GM23248 (cell line): ENCODE measurements at places on chromosomes 3 and 15.

GRCh38 chr15:48674876-48675275 lies 29.4 kb upstream of the FBN1 start:
- peak overlapping the region; percentile 89 for H3K27ac ChIP-seq
- no peaks in the 10 kb centered on the region for H3K27me3 ChIP-seq
- H3K36me3 ChIP-seq = no peaks in the 10 kb centered on the region
- H3K4me1 ChIP-seq = peaks cover 59% of the 10 kb centered on the region

DNA sequence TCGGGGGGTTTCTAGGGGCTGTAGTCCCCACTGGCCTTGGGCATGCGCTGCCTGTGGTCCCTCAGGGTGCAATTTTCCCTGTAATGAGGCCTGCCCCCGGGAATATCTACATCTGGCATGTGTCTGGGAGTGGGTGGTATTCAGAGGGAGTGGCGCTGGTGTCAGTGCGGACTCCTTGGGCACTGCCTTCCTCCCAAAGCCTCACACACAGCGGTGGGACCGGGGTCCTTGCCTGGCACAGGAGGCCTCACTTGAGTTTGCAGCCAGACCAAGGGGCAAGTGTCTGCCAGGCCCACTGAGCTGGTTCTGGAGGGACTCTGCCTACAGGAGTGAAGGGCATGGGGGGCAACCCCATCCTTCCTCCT lies 53.5 kb upstream of the PCSK6 start:
- H3K36me3 ChIP-seq = no peaks in the 10 kb centered on the region
- peaks cover 23% of the 10 kb centered on the region for H3K27me3 ChIP-seq
- no peak overlapping the region for H3K27ac ChIP-seq
- no peak overlapping the region for H3K4me3 ChIP-seq
- no peaks in the 10 kb centered on the region for H3K4me1 ChIP-seq

GRCh38 chr15:101035611-101036010 lies 116.5 kb downstream of the LRRK1 start:
- H3K36me3 ChIP-seq = no peaks in the 10 kb centered on the region
- no peaks in the 10 kb centered on the region for H3K4me1 ChIP-seq
- no peak for DNase-seq
- no peak overlapping the region for H3K27ac ChIP-seq
- no peak overlapping the region for H3K4me3 ChIP-seq

DNA sequence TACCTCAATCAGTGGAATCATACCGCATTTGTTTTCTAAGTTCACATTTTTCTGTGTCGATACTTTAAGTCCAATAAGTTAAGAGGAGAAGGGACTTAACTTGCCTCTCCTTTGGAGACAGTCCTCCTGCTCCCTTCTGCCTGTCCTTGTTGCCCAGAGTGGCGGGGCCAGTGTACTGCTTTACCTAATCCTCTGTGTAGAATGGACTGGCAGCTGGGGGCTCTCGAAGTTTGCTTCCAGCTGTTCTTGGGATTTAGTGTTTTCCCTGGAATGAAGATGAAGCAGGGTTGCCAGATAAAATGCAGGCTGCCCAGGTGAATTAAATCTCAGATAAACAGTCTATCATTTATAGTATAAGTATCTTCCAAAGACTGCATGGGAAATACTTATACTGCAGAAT lies 287.6 kb upstream of the C2CD4B start:
- DNase-seq = no peak
- no peaks in the 10 kb centered on the region for H3K27me3 ChIP-seq
- no peak overlapping the region for H3K27ac ChIP-seq
- peaks cover 39% of the 10 kb centered on the region for H3K4me1 ChIP-seq
- H3K36me3 ChIP-seq = no peaks in the 10 kb centered on the region

- peak; percentile 33 for DNase-seq
- H3K4me1 ChIP-seq = no peaks in the 10 kb centered on the region
- H3K27me3 ChIP-seq = no peaks in the 10 kb centered on the region; the same call in 1 of the 2 replicates
- H3K36me3 ChIP-seq = no peaks in the 10 kb centered on the region
Measured at GRCh38 chr3:38039899-38040261, 872 bp downstream of the DLEC1 start.

GRCh38 chr15:93302080-93302765 lies 213.2 kb upstream of the RGMA start:
- DNase-seq = no peak
- no peaks in the 10 kb centered on the region for H3K27me3 ChIP-seq
- H3K4me3 ChIP-seq = no peak overlapping the region
- no peaks in the 10 kb centered on the region for H3K4me1 ChIP-seq

GRCh38 chr3:175741951-175742350 lies 882.8 kb downstream of the NAALADL2 start:
- H3K4me3 ChIP-seq = no peak overlapping the region
- H3K4me1 ChIP-seq = peaks cover 31% of the 10 kb centered on the region
- H3K27ac ChIP-seq = no peak overlapping the region
- no peaks in the 10 kb centered on the region for H3K36me3 ChIP-seq
- H3K27me3 ChIP-seq = no peaks in the 10 kb centered on the region
- DNase-seq = peak; percentile 8

DNA sequence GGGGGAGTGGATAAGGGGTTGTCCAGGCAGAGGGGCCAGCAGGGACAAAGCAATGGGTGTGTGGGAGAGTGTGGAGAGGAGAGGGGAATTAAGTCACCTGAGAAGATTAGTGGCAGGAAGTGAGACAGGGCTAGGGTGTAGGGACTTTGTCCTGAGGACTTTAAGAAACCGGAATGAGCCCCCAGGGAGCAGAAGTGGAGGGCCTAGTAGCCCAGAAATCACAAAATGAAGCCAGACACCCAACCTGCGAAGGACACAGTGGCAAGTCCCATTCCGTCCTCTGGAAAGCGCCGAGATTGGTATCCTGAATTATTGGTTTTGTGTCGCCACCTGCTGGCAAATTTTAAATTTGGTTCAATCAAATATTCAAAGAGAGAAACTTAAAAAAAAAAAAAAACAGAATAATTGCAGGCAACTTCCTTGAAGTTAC lies 78.0 kb upstream of the SLC25A36 start:
- DNase-seq = peak; percentile 72
- H3K4me3 ChIP-seq = no peak overlapping the region
- no peaks in the 10 kb centered on the region for H3K36me3 ChIP-seq

- no peaks in the 10 kb centered on the region for H3K27me3 ChIP-seq
- no peak overlapping the region for H3K27ac ChIP-seq
- H3K36me3 ChIP-seq = no peaks in the 10 kb centered on the region
- H3K4me3 ChIP-seq = no peak overlapping the region
- peak; percentile 1 for DNase-seq
- no peaks in the 10 kb centered on the region for H3K4me1 ChIP-seq
Measured at GRCh38 chr3:182621435-182622240, 171.7 kb upstream of the ATP11B start.

DNA sequence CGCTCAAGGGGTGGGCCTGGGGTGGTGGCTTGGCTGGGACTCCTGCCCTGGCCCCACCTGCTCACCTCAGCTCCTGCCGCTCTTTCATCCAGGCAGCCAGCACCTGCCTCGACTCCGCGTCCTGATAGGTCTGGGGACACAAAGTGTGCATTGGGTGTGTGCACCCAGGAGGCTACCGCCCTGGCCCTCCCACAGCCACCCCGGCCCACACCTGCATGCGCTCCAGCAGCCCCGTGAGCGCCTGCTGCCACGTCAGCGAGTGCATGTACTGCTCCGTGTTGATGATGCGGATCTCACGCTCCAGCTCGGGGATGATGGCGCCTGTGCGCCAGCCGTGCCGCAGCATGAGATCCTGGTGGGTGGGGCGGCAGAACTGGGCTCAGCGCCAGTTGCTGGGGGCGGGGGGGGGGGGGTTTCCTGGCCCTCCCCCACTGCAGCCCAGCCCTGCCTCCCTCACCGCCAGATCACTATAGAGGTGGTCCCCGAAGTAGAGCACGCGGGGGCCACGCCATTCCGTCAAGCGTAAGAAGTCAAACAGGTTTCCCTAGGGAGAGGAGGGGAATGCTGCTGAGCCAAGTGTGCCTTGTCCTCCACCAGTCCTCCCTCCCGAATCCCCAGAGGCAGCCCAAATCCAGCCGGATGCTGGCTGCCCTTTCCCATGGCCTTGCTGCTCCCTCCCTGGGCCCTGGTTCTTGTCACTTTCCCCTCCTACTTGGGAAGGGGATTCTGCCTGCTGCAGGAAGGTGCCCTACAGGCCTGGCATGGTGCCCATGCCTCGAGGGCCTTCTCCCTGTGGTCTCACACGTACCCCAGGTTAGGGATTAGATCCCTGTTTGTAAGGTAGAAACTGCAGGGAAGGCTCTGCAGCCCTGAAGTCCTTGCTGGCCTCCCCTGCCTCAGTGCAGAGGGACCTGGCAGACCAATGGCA lies 8.6 kb downstream of the NT5DC2 start:
- H3K4me3 ChIP-seq = no peak overlapping the region
- no peaks in the 10 kb centered on the region for H3K36me3 ChIP-seq
- H3K4me1 ChIP-seq = peaks cover 3% of the 10 kb centered on the region; the same call in 1 of the 2 replicates
- DNase-seq = no peak
- no peak overlapping the region for H3K27ac ChIP-seq
- no peaks in the 10 kb centered on the region for H3K27me3 ChIP-seq

DNA sequence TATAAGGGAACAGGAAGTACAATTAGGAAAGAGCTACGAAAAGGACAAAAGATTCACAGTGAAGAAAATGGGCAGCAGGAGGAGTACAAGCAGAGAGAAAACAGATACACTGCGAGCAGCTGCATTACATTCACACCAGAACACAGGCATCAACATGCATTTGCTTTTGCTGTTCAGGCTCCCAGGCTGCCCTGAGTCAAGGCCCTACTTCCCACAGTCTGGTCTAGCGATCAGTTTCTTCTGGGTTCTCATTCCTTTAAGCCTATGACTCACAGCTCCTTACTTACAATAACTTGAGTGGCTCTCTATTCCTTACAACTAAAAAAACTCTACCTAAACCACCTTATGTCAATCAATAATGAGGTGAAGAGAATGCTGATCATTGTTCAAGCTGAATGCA lies 24.5 kb upstream of the ZNF445 start:
- no peak overlapping the region for H3K27ac ChIP-seq
- no peaks in the 10 kb centered on the region for H3K4me1 ChIP-seq
- H3K27me3 ChIP-seq = no peaks in the 10 kb centered on the region

GRCh38 chr3:162150790-162151189 lies 654.2 kb downstream of the OTOL1 start:
- no peak for DNase-seq
- no peaks in the 10 kb centered on the region for H3K36me3 ChIP-seq
- H3K27ac ChIP-seq = no peak overlapping the region
- H3K27me3 ChIP-seq = no peaks in the 10 kb centered on the region
- no peak overlapping the region for H3K4me3 ChIP-seq

- no peaks in the 10 kb centered on the region for H3K4me1 ChIP-seq
- no peak for DNase-seq
- H3K36me3 ChIP-seq = peaks cover 7% of the 10 kb centered on the region; the same call in 1 of the 2 replicates
- H3K27me3 ChIP-seq = no peaks in the 10 kb centered on the region
Measured at GRCh38 chr15:22880981-22881738, 42.7 kb downstream of the NIPA2 start.

- no peak overlapping the region for H3K27ac ChIP-seq
- no peaks in the 10 kb centered on the region for H3K27me3 ChIP-seq
- DNase-seq = peak; percentile 65
Measured at GRCh38 chr3:38454178-38454883, 641 bp downstream of the ACVR2B start.

- DNase-seq = no peak
- no peaks in the 10 kb centered on the region for H3K4me1 ChIP-seq
- H3K4me3 ChIP-seq = no peak overlapping the region
- H3K27me3 ChIP-seq = no peaks in the 10 kb centered on the region
- H3K27ac ChIP-seq = no peak overlapping the region
- no peaks in the 10 kb centered on the region for H3K36me3 ChIP-seq
Measured at GRCh38 chr3:59726279-59726678, 676.5 kb upstream of the CFAP20DC start.

GRCh38 chr15:79442911-79443310 lies 10.8 kb downstream of the MINAR1 start:
- no peaks in the 10 kb centered on the region for H3K4me1 ChIP-seq
- H3K4me3 ChIP-seq = no peak overlapping the region
- H3K27me3 ChIP-seq = no peaks in the 10 kb centered on the region
- no peak overlapping the region for H3K27ac ChIP-seq
- DNase-seq = no peak
- no peaks in the 10 kb centered on the region for H3K36me3 ChIP-seq

DNA sequence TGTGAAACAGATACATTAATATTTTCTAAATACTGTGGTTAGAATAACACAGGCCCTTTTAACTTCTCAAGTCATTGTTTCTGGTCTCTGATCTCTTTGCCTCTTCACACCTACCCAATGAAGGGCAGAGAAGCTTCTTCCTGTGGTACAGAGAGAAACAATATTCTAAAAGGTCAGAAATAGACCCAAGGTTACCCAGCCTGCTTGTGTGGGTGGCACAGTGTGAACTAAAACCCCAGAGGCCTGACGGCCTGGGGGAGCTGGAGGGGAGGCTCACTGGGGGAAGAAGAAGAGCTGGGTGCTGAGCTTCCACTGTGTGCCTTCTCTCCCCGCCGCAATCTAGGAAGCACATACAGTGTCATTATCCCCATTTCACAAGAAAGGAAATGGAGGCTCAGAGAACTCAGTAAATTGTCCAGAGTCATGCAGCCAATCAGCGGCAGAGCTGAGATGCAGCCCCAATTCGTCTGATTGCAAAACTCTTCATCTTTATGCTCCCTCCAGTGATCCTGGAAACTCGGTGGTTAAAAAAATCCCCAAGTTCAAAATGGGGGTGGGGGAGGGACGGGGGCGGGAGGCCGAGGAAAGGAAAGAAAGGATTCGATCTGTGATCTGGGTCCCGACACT lies 64.1 kb upstream of the HEG1 start:
- H3K27ac ChIP-seq = no peak overlapping the region
- no peaks in the 10 kb centered on the region for H3K27me3 ChIP-seq
- DNase-seq = no peak
- no peaks in the 10 kb centered on the region for H3K36me3 ChIP-seq
- H3K4me3 ChIP-seq = no peak overlapping the region

DNA sequence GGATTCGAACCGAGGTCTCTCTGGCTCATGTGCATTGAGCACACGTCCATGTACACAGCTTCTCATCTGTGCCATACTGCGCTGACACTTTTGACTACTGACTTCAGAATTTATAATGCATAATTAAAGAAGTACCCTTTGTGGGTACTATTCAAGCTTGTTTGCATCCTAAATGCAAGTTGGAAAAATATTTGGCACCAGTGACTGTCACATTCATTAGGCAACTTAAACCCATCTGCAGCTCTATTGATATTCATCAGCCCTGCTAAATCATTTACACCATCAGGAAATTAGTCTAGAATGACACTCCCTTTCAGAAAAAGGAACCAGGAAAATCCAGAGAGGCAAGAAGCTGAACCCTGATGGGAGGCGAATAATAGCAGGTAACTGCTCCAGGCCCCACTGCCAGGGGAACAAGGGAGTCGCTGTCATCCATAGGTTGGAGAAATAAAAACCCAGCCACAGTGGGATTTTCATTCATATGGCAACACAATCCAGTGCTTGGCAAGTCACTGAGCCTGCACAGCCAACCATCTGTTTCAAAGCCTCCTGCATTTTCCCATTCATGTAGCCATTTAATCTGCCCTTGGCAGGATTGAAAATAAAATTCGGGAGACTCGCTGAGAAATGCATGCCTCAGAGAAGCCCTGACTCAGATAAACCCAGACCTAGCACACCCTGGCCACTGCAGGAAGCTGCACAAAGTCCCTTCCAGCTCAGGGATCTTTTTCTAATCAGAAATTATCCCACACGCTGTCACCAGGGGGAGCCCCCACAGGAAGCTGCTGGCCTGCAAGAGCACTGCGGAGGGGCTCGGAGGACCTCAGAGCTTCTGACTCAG lies 103.0 kb upstream of the VEPH1 start:
- peak overlapping the region; percentile 33 for H3K4me3 ChIP-seq
- DNase-seq = peak; percentile 85
- no peaks in the 10 kb centered on the region; the same call in 1 of the 2 replicates for H3K4me1 ChIP-seq

GRCh38 chr3:15845475-15845874 lies 47.7 kb upstream of the ANKRD28 start:
- H3K27ac ChIP-seq = no peak overlapping the region
- no peak overlapping the region for H3K4me3 ChIP-seq
- H3K36me3 ChIP-seq = no peaks in the 10 kb centered on the region
- no peaks in the 10 kb centered on the region for H3K4me1 ChIP-seq

- H3K27ac ChIP-seq = no peak overlapping the region
- no peak for DNase-seq
- no peaks in the 10 kb centered on the region for H3K4me1 ChIP-seq
- no peaks in the 10 kb centered on the region for H3K36me3 ChIP-seq
Measured at GRCh38 chr3:172938788-172939187, 188.3 kb downstream of the ECT2 start.
